Mesothelial cell of epicardium (in vitro differentiated cells): ENCODE measurements at places on chromosomes 12 and 14.

DNA sequence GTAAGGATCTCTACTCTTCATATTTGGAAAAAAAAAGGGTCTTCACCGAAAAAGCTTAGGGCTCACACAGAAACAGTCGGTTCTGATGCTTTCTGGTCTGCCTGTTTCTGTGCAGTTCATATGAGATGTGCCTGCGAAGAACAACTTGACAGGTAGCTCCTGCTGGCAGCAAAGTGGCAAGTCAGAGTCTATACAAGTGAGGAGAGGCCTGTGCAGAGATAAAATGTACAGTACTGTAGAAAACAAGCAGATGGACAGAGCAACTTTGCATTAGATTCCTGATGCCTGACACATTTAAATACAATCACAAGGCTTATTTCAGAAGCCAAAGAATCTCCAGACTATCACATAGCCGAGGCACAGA lies 936.0 kb downstream of the DIO2 start:
- no peak overlapping the region for H3K27ac ChIP-seq
- peaks cover 19% of the 10 kb centered on the region for H3K4me1 ChIP-seq
- no peak overlapping the region for H3K4me3 ChIP-seq
- H3K36me3 ChIP-seq, result no peaks in the 10 kb centered on the region
- H3K27me3 ChIP-seq, result peaks cover 53% of the 10 kb centered on the region
- no peak for DNase-seq

- H3K4me3 ChIP-seq, result peak overlapping the region; percentile 73
- H3K27ac ChIP-seq, result peak overlapping the region; percentile 90
- peaks cover 16% of the 10 kb centered on the region for H3K36me3 ChIP-seq
These were observed 1.8 kb upstream of the TUBA1B start for GRCh38 chr12:49133014-49133413.

DNA sequence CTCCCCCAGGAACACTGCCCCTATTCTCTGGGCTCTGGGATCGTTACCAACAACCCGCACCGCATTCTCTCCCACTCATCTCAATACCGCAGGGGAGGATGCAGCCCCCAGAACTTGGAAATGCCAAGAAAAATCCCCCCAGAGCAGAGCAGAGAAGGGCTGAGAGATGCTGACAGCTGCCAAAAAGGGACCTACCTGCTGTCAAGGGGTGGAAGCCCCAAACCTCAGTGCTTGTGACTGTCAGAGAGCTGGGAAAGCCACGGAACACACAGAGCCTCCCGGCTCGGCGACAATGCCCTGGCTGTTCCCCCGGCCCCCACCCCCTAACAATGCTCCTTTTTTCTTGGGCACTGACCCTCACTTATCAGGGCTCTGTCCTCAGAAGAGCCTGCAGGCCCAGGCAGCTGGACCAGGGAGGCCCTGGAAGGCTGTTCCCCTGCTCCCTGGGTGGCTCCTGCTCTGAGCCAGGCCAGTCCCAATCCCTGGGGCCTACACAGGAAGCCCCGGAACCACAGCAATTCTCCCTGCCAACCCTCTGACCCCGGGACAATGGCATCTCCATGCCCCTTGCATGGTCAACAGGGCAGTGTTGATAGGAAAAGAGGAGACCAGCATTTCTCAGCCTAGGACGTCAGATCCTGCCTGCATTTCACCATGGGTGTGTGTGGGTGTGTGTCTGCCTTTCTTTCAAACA lies 78.9 kb downstream of the ITPK1 start:
- no peaks in the 10 kb centered on the region for H3K36me3 ChIP-seq
- no peak overlapping the region for H3K4me3 ChIP-seq
- H3K27ac ChIP-seq, result no peak overlapping the region
- no peak for DNase-seq
- H3K4me1 ChIP-seq, result peaks cover 19% of the 10 kb centered on the region
- no peaks in the 10 kb centered on the region for H3K27me3 ChIP-seq

GRCh38 chr14:73245480-73246325 lies 8.4 kb downstream of the PAPLN start:
- DNase-seq, result no peak
- H3K27me3 ChIP-seq, result peaks cover 34% of the 10 kb centered on the region
- H3K36me3 ChIP-seq, result no peaks in the 10 kb centered on the region
- no peak overlapping the region for H3K4me3 ChIP-seq
- H3K4me1 ChIP-seq, result peaks cover 2% of the 10 kb centered on the region

DNA sequence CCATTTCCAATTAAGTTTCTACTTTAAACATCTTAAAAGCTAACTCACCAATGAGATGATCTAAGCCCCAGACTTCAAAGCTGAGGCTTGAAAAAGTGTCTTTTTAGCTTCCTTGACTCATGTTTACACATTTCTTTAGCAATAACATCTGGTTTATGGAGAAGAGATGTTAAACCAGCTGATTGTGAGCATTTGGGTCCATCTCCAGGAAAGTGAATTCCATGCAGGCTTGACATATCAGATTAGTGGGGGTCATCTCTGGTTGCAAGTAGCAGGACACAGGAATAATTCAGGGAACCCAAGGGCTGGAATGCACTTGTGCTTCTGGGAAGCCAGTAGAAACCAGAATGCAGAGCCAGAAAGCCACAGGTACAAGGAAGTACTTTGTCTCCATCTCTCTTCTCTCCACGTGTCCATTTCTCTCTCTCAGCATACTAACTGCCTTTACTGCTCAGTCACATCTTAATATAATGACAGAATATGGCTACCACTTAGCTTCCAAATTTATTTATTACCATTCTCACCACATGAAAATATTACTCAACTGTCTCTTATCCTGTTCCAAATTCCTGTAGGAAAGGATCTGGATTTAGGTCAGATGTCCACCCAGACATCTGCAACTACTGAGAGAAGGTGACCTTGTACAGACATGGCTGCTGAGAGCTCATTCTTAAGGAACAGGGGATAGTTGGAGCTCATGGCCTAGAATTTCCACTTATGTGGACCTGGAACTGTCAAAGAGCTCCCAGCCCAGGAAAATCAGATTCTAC lies 104.4 kb downstream of the SCN8A start:
- no peak for DNase-seq
- H3K36me3 ChIP-seq, result no peaks in the 10 kb centered on the region
- no peak overlapping the region for H3K27ac ChIP-seq
- no peak overlapping the region for H3K4me3 ChIP-seq

DNA sequence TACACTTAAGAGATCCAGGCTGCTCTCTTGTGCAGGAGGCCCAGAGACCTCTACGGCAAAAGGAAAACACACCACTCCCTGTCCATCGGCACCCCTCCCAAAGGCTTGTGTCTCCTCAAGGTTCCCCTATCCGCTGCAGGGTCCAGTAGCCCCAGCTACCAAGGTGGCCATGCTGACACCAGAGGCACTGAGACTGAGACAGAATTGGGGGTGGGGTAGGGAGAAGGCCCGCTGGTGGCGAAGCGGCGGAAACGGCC lies 590 bp downstream of the DDIT3 start:
- no peaks in the 10 kb centered on the region for H3K27me3 ChIP-seq
- H3K4me1 ChIP-seq, result peaks cover 46% of the 10 kb centered on the region
- no peak for DNase-seq
- H3K36me3 ChIP-seq, result peaks cover 21% of the 10 kb centered on the region
- peak overlapping the region; percentile 99 for H3K27ac ChIP-seq
- H3K4me3 ChIP-seq, result peak overlapping the region; percentile 96

DNA sequence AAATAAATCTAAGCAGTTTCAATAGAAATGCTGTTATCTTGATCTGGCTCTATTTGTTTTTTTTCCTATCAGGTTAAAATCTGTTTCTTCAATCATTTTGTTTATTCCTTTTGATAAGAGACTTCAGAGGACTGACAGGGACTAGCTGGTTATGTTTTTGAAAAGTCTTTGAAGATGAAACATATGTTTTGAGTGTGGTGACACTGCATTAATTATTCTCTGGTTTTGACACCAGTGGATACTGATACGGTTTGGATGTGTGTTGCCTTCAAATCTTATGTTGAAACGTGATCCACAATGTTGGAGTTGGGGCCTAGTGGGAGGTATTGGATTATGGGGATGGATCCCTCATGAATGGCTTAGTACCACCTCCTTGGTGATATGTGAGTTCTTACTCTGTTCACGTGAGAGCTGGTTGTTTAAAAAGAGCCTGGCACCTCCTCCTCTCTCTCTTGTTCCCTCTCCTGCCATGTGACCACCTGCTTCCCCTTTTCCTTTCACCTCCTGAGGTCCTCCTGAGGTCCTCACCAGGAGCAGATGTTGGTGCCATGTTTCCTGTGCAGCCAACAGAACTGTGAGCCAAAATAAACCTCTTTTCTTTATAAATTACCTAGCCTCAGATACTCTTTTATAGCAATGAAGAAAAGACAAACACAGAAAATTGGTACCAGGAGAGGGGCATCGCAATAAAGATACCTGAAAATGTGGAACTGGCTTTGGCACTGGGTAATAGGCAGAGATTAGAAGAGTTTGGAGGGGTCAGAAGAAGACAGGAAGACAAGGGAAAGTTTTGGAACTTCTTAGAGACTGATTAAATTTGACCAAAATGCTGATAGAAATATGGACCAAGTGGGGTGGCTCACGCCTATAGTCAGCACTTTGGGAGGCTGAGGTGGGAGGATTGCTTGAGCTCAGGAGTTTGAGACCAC lies 23.0 kb downstream of the RASSF3 start:
- peaks cover 12% of the 10 kb centered on the region for H3K4me1 ChIP-seq
- DNase-seq, result no peak
- peaks cover 28% of the 10 kb centered on the region for H3K36me3 ChIP-seq
- no peak overlapping the region for H3K27ac ChIP-seq

GRCh38 chr14:52049721-52050588 lies 18.9 kb downstream of the NID2 start:
- no peak overlapping the region for H3K4me3 ChIP-seq
- H3K27me3 ChIP-seq, result no peaks in the 10 kb centered on the region
- H3K36me3 ChIP-seq, result no peaks in the 10 kb centered on the region

- peaks cover 43% of the 10 kb centered on the region for H3K36me3 ChIP-seq
- no peak for DNase-seq
- no peaks in the 10 kb centered on the region for H3K4me1 ChIP-seq
- no peak overlapping the region for H3K4me3 ChIP-seq
- H3K27ac ChIP-seq, result no peak overlapping the region
These were observed 81.0 kb downstream of the KTN1 start for GRCh38 chr14:55661029-55661428.

GRCh38 chr12:121465921-121466793 lies 66.2 kb downstream of the RNF34 start:
- H3K4me1 ChIP-seq, result peaks cover 15% of the 10 kb centered on the region
- no peaks in the 10 kb centered on the region for H3K36me3 ChIP-seq
- no peaks in the 10 kb centered on the region for H3K27me3 ChIP-seq
- peak; percentile 55 for DNase-seq

DNA sequence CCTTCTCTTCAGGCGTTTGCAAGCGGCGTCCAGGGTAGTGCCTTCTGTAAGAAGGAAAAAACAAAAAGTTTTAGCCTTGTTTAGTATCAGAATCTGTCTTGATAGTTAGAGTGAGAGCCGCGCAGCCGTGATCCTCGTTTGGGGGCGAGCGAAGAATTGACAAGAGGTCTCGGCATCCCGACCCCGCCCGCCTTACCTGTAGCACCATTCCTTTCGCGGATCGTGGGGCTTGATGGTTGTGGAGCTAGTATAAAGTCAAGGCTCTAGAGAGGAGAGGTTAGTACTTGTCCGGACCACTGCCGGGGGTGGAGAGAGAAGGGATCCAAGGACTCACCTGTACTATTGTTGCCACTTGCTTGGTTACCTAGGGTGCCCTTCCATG lies 494 bp downstream of the TMTC3 start:
- peaks cover 35% of the 10 kb centered on the region for H3K4me1 ChIP-seq
- H3K36me3 ChIP-seq, result peaks cover 8% of the 10 kb centered on the region
- peak overlapping the region; percentile 93 for H3K4me3 ChIP-seq

DNA sequence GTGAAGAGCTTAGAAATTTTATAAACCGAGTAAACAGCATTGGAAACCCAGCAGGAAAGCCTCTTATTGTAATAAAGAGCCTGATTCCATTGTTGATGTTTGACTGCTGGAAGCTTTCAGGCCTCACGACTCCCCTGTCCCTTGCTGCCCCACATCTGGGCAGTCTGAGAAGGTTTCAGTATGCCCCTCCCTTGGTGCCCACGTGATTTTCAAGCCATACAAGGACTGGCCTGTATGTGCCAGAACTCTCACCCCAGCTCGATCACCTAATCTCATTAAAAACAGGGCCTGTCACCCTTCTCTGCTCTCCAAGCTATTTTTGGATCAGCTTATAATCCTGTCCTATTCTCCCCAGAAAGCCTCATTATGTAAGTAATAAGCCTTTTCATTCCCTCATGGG lies 7.5 kb upstream of the PYROXD1 start:
- H3K36me3 ChIP-seq, result no peaks in the 10 kb centered on the region
- no peak for DNase-seq
- peaks cover 19% of the 10 kb centered on the region for H3K4me1 ChIP-seq

DNA sequence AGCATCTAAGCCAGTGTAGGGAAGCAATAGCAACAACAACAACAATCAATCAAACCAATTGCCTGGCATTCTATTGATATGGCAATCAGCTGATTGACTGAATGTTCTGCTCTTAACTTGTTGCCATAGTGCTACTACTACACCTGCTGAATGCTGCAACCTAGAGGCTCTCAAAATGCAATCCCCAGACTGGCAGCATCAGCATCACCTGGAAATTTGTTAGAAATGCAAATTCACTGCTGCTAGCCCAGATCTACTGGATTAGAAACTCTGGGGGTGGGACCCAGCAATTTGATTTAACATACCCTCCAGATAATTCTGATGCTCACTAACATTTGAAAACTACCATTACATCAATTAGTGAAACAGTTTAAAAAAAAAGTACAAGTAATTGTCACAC lies 363.6 kb downstream of the SNAPC1 start:
- H3K4me1 ChIP-seq, result no peaks in the 10 kb centered on the region
- H3K36me3 ChIP-seq, result no peaks in the 10 kb centered on the region
- H3K27me3 ChIP-seq, result peaks cover 53% of the 10 kb centered on the region
- no peak for DNase-seq

GRCh38 chr12:6334940-6335450 lies 6.9 kb downstream of the TNFRSF1A start:
- H3K27ac ChIP-seq, result no peak overlapping the region
- no peak for DNase-seq
- H3K27me3 ChIP-seq, result no peaks in the 10 kb centered on the region
- H3K4me3 ChIP-seq, result no peak overlapping the region

DNA sequence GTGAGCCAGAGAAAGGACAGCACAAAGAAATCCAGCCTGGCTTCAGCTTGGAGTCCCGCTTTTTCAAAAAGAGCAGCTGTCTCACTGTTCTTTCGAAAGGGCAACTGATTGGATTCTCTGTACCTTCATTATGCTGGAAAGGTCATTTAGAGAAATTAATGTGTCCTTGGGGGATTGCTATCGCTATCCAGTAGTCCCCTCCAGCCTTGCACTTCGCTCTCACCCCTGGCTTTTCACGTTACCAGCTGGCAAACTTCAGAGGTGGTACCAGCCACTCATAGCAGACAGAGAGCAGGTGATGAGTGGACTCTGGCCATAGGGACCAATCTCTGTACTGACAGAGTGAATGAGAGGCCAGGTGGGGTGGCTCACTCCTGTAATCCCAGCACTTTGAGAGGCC lies 11.8 kb upstream of the NUAK1 start:
- H3K4me3 ChIP-seq, result no peak overlapping the region
- no peak for DNase-seq
- no peaks in the 10 kb centered on the region for H3K27me3 ChIP-seq
- no peak overlapping the region for H3K27ac ChIP-seq
- H3K4me1 ChIP-seq, result peaks cover 5% of the 10 kb centered on the region
- H3K36me3 ChIP-seq, result no peaks in the 10 kb centered on the region

DNA sequence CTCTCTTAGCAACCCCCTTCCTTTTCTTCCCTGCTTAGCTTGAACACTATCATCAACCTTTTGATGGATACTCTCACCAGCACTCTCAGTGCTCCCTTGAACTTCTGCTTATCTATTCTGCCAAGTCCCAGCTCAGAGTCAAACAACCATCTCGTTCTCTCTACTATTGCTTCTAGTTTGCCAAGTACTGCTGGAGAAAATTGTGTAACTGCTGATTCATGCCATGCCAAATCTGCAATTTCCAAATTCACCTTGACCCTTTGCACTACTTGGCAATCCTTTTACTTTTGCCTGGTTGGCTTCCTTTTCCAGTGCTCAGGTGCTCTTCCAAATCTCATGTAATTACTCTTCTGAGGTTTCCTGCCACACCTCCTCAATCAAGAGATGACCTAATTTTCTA lies 2.8 kb upstream of the CCDC196 start:
- no peak overlapping the region for H3K27ac ChIP-seq
- no peak overlapping the region for H3K4me3 ChIP-seq
- DNase-seq, result no peak
- no peaks in the 10 kb centered on the region for H3K36me3 ChIP-seq
